GM13977 (cell line): ENCODE measurements at places on chromosomes 2 and 18.
A peak's percentile ranks its signal among the peaks of the same experiment; 100 is the strongest.

GRCh38 chr18:40613721-40614120 lies 1341.3 kb upstream of the PIK3C3 start:
- DNase-seq = no peak

DNA sequence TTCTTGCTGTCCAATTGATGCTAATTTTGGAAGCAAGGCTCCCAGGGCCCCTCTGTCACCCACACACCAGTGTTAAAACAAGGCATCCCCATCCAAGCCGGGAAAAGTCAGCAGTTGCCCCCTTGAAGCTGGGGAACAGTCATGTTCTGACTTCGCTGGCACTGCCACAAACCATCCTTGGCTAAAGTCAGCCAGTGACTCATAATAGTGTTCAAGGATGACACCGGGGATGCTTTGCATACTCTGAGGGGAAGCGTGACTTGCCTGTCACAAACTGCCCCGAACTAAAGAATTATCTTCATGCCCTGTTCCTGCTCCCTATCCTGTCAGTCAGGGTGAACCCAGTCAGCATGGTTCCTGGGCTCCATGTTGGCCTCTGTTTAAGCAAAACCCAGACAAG lies 37.0 kb downstream of the TGFA start:
- peak; percentile 72 for DNase-seq

- DNase-seq = no peak
Measured at GRCh38 chr2:153536115-153536514, 57.6 kb upstream of the RPRM start.

- no peak for DNase-seq
Measured at GRCh38 chr18:56445422-56445821, 193.0 kb downstream of the TXNL1 start.

GRCh38 chr2:11629215-11629614 lies 40.8 kb downstream of the NTSR2 start:
- DNase-seq = no peak
